ENCODE measurements at places on chromosomes 6 and 20.
A peak's percentile ranks its signal among the peaks of the same experiment; 100 is the strongest.

DNA sequence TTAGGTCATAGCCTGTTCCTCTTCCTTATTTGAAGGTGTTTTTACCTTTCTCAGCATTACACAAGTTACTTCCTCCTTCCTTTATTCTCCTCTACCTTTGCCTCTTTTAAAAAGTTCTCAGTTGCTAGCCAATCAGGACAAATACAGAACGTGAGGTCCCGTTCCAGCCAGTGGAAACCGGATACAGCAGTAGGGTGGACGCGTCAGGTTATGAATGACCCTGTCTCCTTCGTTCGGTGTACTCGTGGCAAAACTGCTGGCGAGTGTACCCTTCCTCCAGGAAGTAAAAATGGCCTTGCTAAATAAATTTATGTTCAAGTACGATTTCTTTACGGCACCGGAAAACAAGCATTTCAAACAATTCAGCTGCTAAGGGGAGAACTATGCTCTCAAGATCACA lies 77.0 kb upstream of the MLN start:
- DNase-seq, result no peak

GRCh38 chr20:41004531-41005360 lies 23.9 kb upstream of the TOP1 start:
- no peak for DNase-seq

DNA sequence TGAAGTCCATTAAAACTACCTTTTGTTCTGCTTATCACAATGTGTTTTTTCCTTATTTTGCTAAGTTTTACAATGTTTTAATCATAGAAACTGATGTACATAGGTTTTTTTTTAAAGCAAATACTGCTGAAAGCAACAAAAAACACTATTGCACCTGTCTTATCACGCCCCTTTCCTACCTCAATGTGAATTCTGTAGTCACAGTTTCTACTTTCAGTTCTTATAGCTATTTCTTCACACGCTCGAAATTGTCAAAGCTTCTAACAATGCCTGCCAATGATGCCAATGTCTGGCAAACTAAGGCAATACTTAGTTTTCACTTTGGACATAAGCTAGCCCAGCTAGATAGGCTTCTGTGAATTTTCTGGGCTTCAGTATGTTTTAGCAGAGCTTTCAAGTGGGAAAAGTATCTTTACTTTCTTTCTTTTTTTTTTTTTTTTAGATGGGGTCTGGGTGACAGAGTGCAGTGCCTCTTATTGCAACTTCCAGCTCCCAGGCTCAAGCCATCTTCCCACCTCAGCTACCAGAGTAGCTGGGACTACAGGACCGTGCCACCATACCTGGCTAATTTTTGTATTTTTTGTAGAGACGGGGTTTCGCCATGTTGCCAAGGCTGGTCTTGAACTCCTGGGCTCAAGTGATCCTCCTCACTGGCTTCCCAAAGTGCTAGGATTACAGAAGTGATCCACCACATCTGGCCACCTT lies 85.5 kb upstream of the HTR1B start:
- DNase-seq, result no peak

GRCh38 chr6:84052883-84053241 lies 19.3 kb downstream of the MRAP2 start:
- DNase-seq, result no peak

GRCh38 chr20:19601126-19601810 lies 156.8 kb upstream of the RIN2 start:
- DNase-seq, result no peak

DNA sequence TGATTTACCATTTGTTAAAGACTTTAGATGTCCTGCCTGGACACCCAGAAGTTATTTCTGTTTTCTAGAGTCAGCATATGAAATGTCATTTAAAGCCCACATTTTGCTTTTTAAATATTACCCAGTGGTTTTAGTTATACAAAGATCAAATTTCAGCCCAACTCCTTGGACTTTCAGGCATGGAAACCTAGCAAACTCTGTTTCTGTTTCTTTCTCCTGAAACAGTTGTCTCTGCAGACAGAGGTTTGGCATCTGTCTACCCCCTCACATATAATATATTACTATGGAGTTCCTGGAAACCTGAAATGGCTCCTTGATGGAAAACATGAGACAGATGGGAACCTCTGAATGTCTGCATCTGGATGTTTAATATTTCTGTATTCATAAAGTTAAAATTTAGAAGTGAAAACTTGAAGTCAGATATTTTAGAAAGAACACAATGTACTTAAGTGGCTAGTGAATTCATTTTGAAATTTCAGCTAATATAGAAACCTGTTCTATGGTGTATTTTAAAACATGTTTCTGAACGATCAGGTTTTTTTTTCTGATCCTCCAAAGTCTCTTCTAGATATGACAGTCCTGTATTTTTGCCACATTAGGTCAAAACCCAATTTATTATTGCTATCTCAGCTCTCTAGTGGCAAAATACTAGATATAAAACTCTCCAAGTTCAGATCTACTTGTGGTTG lies 743.3 kb downstream of the CD109 start:
- DNase-seq, result no peak

GRCh38 chr6:20882014-20882413 lies 347.8 kb downstream of the CDKAL1 start:
- DNase-seq, result no peak

DNA sequence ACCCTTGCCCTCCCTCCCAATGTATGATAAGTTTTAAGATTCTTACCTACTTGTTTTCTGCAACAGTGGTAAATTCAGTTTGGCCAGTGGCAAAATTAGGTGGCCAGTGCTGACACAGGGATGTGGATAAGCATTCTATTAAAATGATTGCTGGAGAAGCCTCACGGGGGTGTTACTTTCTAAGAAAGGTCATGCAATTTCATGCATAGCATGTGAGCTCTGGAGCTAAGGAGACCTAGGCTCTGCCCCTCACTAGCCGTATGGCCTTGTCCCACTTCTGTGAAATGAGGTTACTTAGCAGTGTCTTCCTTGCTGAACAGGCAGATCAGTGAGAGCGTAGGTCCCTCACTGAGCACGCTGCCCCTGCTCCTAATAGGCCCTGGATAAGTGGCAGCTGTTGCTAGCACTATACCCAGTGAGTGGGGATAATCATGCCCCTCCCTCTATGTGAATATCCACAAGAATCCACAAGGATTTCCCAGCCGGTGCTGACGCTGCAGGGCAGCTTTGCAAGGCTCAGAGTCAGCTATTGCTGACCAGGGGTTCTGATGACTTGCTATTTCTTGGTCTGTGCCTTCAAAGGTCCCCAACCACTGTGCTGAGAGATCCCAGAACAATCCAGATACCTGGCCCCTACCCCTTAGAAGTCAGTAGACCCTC lies 86.5 kb upstream of the MRPS10 start:
- no peak for DNase-seq

DNA sequence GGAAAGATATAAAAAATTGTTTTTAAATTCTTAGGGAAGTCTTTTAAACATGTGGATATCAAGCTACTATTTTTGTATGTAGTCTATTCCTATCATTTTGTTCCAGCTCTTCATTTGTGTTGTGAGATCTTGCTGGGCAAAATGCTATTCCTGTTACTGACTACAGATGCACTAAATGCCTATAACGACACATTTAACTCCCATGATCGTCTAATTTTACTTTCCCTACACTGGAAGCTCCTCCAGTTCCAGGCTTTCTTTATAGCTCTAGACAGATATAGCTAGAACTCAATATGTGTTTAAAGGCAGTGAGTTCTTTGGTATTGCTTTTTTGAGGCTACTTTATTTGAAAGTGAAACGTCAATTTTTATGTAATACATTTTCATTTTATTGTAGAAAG lies 971.5 kb upstream of the CITED2 start:
- no peak for DNase-seq

DNA sequence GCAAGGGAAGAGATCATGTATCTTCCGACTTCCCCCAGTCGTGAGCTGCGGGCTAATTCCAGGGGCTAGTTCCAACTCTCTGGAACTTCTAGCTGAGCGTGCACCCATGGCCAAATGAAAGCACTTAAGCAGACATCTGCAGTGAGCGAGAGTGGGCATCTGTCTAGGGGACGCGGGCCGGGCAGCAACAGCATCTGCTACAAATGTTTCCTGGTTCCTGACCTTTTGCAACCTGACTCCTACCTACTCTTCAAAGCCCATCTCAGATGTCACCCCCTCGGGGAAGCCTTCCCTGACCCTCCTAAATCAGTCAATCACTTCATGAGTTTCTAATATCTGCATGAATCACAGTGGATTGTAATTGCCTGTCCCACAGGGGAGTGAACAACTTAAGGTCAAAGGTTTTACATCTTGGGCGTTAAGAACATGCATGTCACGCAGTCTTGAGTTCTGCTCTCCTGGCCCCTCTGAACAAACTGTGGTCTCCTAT lies 141.9 kb downstream of the CEBPB start:
- no peak for DNase-seq

GRCh38 chr6:29531668-29532067 lies 27.9 kb downstream of the UBD start:
- DNase-seq, result peak; percentile 42

- DNase-seq, result no peak
Observed at GRCh38 chr6:12403201-12403826, 113.2 kb downstream of the EDN1 start.

DNA sequence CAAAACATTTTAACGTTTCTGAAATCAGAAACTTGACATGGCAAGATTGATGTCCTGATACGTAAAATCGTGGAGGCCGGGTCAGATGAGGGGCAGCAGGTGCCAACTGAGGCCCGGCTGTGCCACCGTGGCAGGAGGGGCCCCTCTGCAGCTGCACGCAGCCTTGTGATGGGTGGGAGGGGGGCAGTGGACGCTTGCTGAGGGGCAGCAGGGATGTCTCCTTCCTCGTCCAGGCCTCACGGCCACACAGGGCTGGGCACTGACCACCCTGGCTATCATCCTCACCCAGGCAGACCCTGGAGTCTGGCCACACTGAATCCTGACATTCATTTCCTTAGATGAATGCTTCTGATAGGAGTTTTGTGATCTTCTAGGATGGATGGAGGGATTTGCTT lies 114.7 kb downstream of the ERMARD start:
- DNase-seq, result peak; percentile 23

- no peak for DNase-seq
Observed at GRCh38 chr6:118580585-118581419, 32.7 kb downstream of the PLN start.

DNA sequence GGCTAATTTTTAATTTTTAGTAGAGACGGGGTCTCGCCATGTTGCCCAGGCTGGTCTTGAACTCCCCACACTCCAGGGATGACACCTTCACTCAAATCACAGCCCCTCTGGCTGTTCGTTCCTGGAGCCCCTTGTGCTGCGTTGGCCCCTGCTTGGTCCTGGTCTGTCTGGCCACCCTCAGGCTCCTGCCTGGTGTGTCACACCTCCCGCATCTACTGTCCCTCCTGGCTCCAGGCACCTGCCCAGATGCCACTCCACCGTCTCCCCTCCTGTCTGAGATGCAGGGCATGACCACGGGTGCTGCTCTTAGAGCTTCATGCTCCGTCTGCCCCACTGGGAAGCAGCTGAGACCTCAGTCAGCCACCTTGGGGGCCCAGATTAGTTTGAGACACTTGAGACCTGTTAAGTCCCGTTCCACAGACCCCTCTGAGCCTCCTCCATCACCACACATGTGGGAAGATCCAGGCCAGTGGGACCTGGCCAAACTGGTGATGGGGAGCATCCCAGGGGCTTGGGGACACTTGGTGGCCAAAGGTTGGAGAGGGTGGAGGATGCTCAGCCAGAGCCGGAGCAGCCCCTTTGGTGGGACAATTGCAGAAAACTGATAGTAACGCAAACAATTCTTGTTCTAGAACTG lies 21.9 kb upstream of the NPBWR2 start:
- DNase-seq, result no peak

DNA sequence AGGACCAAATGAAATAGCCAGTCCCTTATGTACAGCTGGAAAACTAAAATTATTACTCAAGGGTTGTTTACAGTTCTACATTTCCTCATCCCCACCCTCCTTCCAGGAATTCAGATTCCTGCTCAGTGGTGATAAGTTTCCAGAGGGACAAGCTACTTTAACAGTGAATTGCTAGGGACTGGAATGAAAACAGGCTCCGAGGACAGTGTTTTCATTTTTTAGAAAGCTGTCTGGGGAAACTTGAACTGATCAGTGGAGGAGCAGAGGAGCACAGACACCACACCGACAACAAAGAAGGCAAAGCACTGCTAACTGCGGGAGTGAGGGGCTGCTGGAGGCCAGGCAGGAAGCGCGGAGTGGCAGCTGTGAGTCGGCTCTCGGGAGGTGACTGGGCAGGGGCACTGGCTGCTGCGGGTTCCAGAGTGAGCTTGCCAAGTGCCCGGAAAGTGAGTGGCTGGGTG lies 322.2 kb downstream of the ESR1 start:
- no peak for DNase-seq

DNA sequence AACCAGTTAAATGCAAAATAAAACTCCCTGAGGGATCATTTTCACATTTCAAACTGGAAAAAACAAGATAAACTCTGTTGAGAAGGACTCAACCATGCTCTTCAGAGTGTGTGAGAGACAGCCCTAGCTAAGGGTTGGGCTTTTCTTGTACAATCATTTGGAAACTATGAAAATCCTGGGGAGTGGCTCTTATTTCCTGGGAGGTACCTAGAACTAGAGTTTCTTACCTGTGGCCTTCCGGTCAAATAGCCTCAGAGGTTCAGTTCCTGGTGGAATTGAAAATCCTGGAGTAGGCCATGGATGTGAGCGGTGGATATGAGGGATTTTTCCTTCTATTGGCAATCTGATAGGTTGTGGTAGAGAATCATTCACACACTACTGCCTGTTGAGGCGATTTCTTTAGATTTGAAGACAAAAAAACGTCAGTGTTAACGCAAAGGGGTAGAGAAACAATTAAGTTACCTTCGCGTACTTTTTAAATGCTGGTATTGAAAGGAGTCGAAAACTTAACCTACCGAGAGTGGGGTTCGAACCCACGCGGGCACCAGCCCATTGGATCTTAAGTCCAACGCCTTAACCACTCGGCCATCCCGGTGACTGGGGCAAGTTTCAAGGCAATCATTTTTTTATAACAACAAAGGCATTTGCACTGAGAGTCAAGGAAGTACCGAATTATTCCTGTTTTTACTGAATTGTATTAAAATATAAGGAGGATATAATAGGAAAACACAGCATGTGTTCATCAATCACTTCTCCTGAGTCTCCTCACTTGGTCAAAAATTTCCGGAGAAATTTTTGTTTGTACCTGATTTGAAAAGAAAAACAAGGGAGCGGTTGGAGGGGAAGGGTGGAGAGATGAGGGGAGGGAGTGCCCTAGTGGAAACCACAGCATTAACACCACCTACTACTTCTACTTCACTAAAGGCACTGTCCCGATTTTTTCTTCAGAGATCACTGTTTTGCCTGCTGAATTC lies 191.3 kb downstream of the OR2B2 start:
- DNase-seq, result no peak

All from activated CD8-positive, alpha-beta memory T cell treated with anti-CD3 and anti-CD28 coated beads, Interleukin-2, amount 10 ng/mL, durations not matched to agents 7 days and 5 days (primary cell).